ENCODE measurements at places on chromosomes 1 and 21. TPM values are rescaled to one million over a fixed set of nuclear protein-coding genes. Genes with fewer than 3 reads are reported as not detected.

DNA sequence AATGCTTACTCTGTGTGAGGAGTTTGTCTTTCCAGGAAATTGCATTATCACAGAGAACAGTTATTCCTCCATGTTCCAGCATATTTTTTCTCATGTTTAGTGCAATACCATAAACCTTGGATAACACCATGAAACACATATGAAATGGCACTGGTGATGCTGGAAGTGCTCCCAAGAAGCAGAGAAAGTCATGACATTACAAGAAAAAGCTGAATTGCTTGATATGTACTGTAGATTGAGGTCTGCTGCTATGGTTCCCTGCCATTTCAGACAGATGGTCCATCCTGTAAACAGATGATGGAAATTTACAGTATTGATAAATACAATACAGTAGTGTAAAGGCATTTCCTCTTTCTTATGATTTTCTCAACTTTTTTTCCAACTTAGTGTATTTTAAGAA lies 422.1 kb downstream of the LRRIQ3 start:
- no peak for DNase-seq

- no peak for DNase-seq
These were observed 981 bp downstream of the CLDN14 start for GRCh38 chr21:36478941-36479340.

- no peak for DNase-seq
These were observed 219.6 kb upstream of the POU3F1 start for GRCh38 chr1:38266197-38266520.

- DNase-seq, result no peak
These were observed 20.0 kb downstream of the MEF2D start for GRCh38 chr1:156480411-156481192.

DNA sequence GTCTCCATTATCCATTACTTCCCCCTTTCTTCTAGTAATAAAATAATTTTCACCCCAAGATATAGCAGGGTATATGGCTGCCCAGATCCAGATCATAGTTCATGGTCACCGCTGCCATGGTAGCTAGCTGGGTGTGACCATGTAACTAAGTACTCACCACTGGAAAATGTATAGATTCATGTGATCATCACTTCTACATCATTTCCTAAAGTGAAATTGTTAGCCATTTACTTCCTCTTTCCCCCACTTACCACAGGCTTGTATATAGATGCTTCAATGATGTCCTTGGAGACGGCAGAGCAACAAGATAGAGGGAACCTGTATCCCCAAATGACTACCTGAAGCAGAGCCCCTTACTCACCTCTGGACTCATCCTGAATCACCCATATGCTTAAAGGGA lies 22.7 kb upstream of the EYA3 start:
- no peak for DNase-seq

EXO1 gene
- 13.2 TPM for polyA plus RNA-seq

All from left renal pelvis (tissue), 4 donors.